ENCODE measurements at places on chromosomes 16 and 17. TPM values are rescaled to one million over a fixed set of nuclear protein-coding genes. Genes with fewer than 3 reads are reported as not detected.

SCARF1 gene
- total RNA-seq = not detected

CHST4 gene
- 0.17 TPM for total RNA-seq

VEZF1 gene
- total RNA-seq = 65.2 TPM

SOST gene
- not detected for total RNA-seq

CETP gene
- total RNA-seq = not detected

KRTAP9-9 gene
- not detected for total RNA-seq

PYCARD gene
- 7.7 TPM for total RNA-seq

- DNase-seq = no peak
These were observed 3.1 kb upstream of the CORO7 start for GRCh38 chr16:4419402-4419959.

GRCh38 chr17:32141679-32142037, 644 bp upstream of the RHOT1 start:
- DNase-seq = no peak

DNA sequence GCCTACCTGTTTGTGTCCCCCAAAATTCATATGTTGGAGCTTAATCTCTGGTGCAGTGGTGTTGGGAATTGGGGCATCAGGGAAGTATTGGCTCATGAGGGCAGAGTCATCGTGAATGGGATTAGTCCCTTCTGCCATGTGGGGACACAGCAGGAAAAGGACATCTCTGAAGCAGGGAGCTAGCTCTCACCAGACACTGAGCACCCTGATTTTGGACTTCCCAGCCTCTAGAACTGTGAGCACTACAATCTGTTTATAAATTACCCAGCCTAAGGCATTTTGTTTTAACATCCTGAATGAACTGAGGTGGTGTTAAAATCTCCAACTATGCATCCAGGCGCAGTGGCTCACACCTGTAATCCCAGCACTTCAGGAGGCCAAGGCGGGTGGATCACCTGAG, 206.0 kb downstream of the SEC14L1 start:
- no peak for DNase-seq

GRCh38 chr16:19589771-19590302, 34.3 kb downstream of the VPS35L start:
- peak; percentile 37 for DNase-seq

- DNase-seq = no peak
These were observed 1.1 kb downstream of the CD300H start for GRCh38 chr17:74566132-74566753.

GRCh38 chr16:88469615-88470395, 16.7 kb downstream of the ZFPM1 start:
- DNase-seq = no peak

GRCh38 chr16:71732587-71732986, 8.1 kb upstream of the PHLPP2 start:
- DNase-seq = no peak

DNA sequence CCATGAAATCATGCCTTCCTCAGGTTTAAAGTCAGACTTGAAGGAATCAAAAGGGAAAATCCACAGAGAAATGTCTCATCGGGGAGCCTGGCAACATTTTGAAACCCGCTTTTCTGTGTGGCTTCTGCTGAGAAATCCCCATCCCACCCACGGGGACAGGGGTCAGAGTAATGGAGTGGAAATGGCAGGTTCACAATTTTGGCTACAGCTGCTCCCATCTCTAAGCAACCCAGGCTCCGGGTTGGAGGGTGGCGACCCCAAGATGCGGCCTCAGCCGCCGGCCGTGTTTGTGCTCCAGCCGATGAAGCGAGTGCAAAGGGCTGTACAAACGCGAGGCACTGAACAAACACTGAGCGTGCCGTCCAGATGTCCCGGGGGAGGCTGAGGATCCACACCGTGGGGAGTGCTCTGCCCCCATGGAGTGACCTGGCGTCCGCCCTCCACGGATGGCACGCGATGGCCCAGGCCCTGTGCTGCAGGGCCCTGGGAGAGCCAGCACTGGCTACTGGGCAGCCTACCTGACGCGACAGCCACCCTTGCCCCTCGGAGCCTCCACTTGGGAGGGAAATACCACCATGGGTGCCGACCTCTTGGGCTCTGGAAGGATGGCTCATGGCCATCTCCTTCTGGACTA, 22.2 kb downstream of the SLC43A2 start:
- no peak for DNase-seq

DNA sequence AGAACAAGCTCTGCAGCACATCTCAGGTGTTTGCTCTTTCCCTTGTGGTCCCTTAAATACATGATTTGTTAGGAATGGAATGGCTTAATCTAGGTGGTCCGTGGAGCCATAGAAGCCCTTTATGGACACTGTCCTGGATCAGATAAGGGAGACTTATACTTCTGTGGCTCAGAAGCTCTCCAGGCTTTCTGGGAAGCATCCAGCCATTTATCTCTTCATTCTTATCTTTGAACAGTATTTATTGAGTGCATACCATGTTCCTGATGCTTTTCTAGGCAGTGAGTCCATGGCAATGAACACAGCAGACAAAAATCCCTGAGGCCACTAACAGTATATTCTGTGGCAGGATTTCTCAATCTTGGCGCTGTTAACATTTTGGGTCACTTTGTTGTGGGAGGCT, 474.5 kb upstream of the EEF2KMT start:
- DNase-seq = no peak

DNA sequence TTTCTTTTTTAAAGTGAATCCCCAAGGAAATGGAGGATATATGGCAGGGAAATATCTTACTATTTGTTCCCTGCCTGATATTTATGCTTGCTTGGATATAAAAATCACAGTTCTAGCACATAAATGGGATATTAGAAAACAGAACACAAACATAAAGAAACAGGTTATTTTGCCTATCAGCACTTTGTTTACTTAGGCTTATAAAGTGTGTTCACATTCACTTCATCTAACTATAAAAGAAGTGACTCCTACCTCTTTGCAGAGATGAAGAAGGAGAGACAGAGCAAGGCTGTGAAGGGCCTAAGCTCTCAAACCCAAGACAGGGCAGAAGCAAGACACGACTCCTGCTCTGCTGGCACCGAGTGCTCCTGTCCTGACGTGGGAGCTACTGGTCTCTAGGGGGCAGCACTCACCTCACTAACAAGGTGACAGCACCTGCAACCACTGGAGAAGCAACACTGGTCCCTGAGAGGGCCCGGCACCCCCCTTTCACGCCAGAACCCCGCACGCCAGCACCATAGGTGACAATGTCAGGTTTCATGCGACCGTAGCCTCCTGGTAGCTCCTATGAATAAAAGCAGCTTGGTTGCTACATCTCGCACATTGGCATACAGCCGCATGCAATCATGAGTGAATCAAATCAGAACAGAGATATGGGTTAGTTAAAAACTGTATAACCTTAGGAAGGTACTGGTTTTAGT, 32.0 kb downstream of the MBTPS1 start:
- DNase-seq = peak; percentile 33

GRCh38 chr16:53085369-53085843, 30.6 kb downstream of the CHD9 start:
- no peak for DNase-seq

DNA sequence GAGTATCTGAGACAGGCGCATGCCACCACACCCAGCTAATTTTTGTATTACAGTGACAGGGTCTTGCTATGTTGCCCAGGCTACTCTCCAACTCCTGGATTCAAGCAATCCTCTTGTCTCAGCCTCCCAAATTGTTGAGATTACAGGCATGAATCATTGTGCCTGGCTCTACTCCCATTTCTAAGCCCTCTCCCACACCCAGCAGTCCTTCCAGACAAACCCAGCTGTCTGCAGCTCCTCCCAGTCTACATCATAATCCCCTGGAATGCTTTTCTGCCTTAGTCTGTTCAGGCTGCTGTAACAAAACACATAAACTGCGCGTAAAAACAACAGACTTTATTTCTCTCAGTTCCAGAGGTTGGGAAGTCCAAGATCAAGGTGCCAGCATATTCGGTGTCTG, 144.5 kb downstream of the GRIN2A start:
- DNase-seq = no peak

DNA sequence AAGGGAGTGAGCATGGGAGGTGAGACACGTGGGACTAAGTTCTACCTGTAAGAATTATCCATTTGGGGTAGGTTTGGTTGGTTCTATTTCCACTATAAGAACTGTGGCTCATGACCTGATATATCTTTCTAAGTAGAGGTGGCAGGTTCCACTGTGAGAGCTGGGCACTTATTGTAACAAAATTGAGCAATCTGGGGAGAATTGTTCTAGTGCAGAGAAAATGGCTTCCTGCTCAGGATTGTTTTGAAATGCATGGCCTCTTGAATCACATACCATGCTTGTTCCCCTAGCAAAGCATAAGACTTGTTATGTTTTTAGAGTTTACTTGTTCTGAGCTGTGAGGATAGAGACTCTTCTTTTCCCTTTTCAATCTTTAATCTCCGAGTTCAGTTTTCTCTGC, 125.9 kb downstream of the MAP2K6 start:
- DNase-seq = no peak

DNA sequence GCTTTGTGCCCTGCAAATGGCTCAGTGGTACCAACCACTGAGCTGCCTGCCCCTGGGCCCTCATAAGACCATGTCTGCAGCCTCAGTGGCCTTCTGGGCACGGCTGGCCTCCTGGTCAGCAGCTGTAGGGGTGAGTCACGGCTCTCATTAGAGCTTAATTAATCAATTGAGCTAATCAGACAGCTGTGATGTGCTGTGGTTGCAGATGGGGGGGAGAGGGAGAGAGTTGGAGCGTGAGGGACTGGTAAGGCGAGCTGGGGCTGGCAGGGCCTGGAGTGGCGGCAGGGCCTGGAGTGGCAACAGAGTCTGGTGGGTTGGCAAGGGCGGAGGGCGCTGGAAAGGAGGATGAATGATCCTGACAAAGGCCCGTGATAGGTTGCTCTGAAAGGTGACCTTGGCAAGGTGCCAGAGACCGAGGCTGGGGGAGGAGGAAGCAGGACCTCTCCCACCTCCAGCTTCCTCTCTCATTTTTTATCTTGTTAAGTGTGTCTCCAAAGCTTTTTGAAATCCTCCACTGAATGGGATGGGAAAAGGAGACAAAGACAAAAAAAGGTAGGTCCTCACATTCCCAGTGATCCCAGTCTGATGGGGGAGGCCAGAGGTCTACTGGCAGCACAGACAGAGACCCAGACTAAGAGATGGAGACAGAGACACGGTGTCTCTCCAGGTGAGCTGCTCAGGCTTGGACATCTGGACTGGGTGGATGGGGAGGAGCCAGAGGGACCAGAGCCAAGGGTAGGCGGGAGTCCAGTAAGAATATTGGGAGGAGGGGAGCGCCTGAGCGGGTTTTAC, 41.6 kb downstream of the DCAKD start:
- DNase-seq = no peak

- peak; percentile 69 for DNase-seq
These were observed 196.4 kb upstream of the KCNJ16 start for GRCh38 chr17:69878661-69879060.

DNA sequence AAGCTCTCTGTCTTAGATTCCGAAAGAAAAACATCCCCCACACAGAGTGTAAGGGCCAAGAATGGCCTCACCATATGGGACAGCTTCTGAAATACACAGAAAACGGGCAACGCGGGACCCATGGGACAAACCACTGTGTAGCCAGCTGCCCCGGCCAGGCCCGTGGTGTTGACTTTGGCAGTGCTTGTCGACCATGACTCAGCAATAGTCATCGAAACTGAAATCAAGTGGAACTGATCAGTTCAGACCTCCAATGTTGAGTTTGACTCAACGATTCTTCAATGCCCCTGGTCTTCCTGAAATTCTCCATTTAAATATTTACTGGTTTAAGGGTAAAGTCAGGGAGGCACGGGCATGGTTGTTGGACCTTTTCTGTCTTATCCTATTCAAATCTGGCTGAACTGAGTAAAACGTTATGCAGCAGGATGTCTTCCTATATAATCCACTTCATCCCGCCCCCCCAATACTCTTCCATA, 27.5 kb downstream of the ZFHX3 start:
- DNase-seq = peak; percentile 97

GRCh38 chr16:12881182-12881581, 20.2 kb upstream of the SHISA9 start:
- no peak for DNase-seq

- DNase-seq = no peak
These were observed 15.1 kb downstream of the SOX8 start for GRCh38 chr16:996681-997080.

- DNase-seq = peak; percentile 77
These were observed 90.0 kb upstream of the HSBP1 start for GRCh38 chr16:83717814-83718213.

DNA sequence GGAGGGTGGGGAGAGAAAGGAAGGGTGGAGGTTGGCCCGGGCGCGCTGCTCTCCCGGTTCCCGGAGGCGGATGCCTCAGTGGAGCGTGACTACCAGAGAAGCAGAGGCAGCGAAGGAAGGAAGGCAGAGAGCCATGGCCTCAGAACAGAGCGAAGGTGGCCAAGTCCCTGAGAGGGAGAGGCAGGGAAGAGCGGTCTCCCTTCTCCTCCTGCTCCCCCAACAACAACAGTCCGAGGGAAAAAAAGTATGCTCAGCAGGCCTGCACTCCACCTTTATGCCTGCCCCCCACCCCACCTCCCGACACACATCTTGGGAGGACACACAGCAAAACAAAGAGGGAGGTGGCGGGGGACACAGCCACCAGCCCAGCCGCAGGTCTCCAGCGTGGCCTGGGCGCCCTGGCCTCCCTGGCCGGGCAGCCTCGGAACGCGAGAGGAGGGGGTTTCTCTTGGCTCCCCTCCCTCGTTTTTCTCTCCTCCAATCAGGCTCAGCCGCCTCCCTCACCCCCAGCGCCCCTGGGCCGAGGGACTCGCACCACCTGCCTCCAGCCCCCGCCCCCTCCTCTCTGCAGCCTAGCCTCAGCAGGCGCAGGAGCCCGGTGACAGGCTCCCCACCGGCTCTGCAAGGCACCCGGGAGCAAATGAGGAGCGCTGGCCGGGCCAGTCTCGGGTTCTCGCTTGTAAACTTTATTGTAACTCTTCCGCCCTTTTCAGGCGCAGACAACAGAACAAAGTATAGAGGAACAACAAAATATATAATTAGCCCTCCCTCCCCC, 1.1 kb upstream of the HOXB7 start:
- peak; percentile 72 for DNase-seq

GRCh38 chr17:29005936-29006511, at the start of gene SEZ6:
TSS of gene SEZ6 (minus strand) at chr17:29006033. CDS start at chr17:29005869, 164 bp downstream.
- DNase-seq = peak; percentile 52

DNA sequence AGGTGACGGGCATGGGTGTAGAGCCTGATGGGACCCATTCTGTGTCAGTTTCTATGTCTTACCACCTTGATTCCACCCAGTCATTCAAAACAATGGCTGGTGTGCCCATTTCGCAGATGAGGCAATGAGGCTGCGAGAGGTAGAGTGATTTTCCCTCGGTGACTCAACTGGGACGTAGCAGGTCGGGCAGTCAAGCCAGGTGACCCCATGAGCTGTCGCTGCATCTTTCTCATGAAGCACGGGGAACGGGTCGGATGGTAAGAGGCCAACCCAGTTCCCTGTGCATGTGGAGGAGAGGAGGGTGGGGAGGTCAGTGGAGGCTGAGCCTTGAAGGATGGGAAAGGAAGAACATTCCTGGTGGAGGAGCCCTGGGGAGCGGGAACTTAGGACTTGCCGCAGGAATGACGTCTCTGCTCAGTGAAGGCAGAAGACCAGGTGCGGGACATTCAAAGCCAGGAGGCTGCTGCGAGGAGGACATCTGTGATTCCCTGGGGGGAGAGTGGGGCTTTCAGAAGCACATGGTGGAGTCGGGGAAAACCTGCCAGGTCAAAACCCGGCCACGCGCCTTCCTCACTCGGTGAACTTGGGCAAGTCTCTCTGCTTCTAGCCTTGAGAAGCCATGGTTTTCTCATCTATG, 1.1 kb downstream of the IL21R start:
- DNase-seq = peak; percentile 30
